Activated CD4-positive, alpha-beta T cell treated with anti-CD3 and anti-CD28 coated beads, Interleukin-10, Interleukin-2, amounts not matched to agents 100 ng/mL and 50 ng/mL, durations not matched to agents 16 hours and 8 hours (primary cell): ENCODE measurements at places on chromosomes 12 and 14.

DNA sequence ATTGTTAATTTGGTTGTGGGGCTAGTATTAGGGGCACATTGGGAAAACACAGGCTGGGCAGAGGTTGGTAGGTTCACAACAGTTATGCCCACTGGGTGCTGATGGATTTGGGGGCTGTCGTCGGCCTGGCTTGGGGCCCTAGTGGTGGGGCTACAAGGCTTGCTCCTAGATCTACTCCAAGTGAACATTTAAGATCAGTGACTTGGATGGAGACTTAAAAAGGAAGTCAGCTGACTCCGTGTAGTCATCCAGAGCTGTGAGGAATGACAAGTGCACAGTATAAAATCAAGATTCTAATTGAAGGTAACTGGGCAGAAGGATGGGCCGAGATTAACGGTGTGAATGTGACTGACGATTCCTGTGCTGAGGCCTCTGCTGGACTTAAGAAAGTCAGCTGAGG is 12.8 kb upstream of the NR4A1 start:
- DNase-seq: no peak

DNA sequence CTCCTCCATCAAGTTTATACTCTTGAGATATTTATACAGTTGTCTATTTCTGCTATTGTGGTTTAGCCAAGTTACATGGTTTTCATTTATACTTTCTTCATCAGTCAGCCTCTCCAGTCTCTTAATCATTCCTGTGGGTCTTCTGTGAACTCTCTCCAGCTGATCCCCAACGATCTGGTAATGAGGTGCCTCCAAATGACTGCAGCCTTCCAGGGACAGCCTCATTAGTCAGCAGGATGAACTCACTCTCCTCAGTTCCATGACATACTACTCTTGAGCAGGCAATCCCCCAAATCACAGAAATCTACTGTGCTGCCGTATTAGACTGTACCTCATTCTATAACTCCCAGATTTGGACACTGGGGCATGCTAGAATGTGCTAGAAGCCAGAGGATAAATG is 15.3 kb downstream of the AREL1 start:
- no peak for DNase-seq

- peak; percentile 32 for DNase-seq
Measured at GRCh38 chr12:110717037-110717436, 25.7 kb downstream of the PPP1CC start.

DNA sequence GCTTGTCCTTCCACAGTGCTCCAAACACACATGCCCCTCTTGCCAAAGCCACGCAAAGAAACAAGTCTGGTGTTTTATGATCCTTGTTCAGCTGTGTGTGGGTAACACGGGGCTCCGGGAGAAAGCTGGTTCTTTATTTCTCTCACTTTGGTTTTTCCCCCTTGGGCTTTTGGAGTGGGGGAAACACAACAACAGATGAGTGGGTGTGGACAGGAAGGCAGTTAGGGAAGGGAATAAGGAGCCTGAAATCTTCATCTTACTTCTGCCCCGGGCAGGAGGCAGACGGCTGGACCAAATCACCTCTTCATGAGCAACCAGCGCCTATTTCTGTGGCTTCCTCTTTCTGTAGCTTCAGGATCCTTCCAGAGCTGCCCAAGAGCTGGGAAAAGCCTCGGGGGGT is 218.5 kb downstream of the PHETA1 start:
- no peak for DNase-seq

DNA sequence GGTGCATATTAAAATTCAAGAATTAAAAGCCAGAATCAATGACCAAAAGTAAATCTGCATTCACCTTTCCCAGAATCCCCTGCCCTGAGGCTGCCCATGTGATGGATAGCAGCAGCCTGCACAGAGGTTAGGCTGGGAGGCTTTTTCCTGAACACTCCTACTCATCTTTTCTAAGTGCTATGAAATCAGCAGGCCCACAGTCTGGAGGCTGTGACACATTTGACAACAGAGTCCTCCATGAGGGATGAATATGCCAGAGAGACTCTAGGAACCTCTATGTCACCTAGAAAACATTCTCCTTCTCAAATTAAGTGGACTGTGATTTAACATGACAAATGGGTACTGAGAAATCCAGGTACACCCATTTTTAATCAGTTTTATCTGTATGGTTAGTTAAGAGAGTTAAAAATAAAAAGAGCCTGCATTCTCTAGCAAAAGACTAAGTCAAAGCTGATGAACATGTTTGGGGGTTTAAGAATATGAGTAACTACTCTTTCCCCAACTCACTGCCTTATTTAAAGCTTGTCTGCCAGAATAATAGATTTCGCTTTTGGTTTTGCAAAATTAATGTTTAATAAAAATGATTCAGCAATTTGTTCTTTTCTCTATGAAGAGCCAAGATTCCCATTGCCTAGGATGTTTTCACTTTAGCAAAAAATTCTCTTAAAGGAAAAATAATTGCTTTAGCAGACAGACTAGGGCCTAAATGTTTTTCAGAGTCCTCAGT is 115.0 kb downstream of the RTN1 start:
- DNase-seq: no peak

- peak; percentile 88 for DNase-seq
Measured at GRCh38 chr14:20873370-20874177, 17.6 kb upstream of the RNASE3 start.

DNA sequence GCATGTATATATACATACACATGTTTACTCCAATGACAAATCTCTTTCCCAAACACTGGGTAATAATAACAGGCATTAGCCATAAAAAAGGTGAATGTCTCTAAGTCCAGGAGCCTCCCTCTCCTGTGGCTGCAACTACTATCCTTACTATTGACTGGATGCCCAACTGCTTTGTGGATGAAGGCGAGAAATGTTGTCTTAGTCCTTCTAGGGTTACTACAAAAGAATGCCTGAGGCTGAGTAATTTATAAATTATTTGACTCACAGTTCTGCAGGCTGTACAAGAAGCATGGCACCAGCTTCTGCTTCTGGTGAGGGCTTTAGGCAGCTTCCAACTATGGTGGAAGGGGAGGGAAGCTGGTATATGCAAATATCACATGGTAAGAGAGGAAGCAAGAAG is 366.0 kb upstream of the DDHD1 start:
- no peak for DNase-seq

- no peak for DNase-seq
Measured at GRCh38 chr14:58750321-58751269, 112.8 kb downstream of the DACT1 start.

DNA sequence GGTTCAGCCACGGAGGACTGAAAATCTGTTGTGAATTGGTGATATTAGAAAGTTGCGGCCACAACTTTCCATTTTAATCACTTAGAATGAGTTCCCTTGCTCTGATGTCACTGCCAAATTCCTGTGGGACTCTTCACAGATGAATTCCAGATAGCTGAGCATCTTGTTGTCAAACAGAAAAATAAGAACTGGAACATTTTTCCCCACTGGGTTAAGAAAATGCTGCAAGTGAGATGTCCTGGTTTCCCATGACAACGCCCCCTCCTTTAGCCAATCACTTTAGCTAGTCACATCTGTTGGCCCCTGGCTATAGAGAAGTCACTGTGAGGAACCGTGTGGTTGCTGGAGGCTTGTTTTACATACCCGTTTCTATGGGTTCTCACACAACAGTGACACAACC is 135.9 kb downstream of the KTN1 start:
- DNase-seq: no peak
